ENCODE measurements at places on chromosomes 16 and 17.

GRCh38 chr17:66983414-66984021 is 19.0 kb downstream of the CACNG4 start:
- DNase-seq = no peak

DNA sequence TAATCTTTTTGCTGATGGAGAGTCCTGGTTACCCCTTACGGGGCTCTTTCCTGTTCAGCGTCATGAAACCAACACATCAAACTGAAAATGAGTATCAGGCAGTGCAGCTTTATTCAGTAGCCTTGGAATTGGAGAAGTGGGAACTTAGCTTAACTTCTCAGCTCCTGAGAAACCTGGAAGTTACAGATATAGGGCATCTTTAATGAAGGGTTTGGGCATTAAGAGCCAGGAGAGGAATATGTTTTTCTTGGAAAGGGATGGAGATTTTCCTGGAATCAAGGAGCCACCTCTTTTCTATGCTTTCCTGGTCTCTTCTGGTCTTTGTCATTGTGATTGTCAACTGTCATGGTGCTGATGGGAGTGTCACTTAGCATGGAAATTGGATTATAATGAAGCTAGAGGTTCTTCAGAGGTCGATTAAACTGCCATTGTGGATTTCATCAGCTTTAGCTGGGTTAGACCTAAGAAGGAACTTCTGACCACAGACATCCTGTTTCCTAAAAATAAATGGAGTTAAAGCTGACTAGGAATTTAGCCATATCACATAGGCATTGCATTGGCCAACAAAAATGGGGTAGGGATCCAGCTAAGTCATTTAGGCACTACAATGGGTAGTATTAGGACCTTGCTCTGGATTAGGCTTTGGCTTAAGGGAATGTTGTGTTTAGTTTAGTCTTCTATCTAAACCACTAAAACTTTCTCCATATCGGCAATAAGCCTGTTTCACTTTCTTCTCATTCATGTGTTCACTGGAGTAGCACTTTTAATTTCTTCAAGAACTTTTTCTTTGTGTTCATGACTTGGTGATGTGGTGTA is 186.4 kb downstream of the BCAS3 start:
- no peak for DNase-seq

GRCh38 chr16:83470416-83470815 is 337.4 kb upstream of the HSBP1 start:
- DNase-seq = no peak

DNA sequence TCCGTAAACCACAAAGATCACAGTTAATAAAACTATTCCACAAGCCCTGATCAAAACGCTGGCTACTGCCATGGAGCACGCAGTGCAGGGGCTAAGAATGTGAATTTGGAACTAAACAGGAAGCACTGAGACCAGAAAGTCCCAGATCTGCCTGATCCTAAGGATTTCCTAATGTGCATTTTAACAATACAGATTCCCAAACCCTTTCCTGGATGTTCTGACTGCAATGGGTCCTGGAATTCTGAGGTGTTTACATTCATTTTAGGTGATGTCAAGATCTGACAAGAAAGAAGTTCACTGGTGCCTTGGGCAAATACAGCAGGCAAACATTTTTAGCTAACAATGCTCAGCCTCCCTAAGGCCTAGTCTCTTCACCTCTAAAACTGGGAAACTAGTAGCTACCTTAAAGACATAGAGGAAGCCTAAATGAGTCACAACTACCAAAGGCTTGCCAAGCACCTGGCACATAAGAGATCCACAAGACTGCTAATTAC is 10.3 kb downstream of the NSMCE1 start:
- no peak for DNase-seq

GRCh38 chr17:2093349-2093748 is 38.4 kb downstream of the HIC1 start:
- DNase-seq = no peak

- no peak for DNase-seq
Observed at GRCh38 chr16:54688339-54688738, 242.3 kb upstream of the IRX5 start.

GRCh38 chr17:50866950-50867362 is 802 bp upstream of the TOB1 start:
- DNase-seq = peak; percentile 60

- DNase-seq = no peak
Observed at GRCh38 chr17:81884968-81885367, 6.4 kb downstream of the ALYREF start.

DNA sequence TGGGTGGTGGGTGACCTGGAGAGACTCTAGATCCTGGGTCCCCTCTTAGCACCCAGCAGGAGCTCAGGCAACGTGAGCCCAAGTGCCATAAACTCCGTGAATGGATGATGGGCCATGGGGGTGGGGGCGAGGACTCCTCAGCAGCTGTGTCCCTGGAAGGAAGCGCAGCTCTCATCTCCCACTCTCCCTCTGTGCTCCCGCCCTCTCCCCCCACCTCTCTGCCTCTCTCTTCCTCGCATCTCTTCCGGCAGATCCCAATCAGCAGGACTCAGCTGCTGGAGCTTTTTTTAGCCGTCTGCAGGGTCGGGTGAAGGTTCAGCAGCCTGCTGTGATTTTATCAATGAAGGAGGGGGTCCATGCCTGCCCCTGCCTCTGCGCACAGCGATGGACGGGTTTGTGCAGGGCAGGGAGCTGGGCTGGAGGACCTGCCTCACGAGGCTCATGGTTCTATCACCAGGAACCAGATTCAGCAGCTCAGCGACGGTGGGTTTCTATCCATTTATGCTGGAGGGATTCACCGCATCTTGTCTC is 8.3 kb downstream of the CCR7 start:
- no peak for DNase-seq

GRCh38 chr17:4594931-4595684 is 10.8 kb downstream of the SMTNL2 start:
- DNase-seq = peak; percentile 26

GRCh38 chr17:16304830-16305229 is 48.4 kb downstream of the CENPV start:
- DNase-seq = no peak

DNA sequence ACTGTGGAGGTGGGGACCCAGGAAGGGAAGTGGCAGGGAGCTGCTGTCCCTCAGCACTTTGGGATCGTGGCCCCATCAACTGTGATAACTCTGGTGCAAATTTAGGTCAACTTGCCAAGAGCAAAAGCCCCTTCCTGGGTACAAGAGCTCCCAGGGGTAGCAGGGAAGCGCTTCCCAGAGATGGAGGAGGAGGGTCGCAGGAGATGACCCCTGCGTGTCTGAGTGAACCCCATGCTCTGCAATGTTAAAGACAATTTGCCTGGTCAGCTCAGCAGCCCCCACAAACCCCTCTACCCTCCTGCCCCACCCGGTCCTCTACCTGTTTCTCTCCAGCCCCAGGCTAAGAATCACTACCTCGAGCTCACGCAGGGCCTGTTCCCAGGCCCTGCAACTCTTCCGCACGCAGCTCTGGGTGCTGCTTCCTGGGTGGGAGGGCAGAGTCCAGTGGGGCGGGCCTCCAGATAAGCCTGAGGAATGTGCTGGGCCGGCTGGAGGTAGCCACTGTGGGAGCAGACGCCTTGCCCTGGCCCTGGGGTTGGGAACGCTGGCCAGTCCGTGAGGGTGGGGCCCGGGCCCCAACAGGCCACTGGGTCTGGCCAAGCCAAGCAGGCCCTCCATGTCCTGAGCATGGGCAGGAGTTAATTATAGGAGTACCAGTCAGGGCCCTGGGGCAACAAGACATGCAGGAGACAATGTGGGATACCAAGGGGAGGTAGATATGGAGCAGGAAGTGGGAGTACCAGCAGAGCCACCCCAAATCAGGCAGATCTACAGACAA is 6.1 kb downstream of the DOK4 start:
- DNase-seq = no peak

DNA sequence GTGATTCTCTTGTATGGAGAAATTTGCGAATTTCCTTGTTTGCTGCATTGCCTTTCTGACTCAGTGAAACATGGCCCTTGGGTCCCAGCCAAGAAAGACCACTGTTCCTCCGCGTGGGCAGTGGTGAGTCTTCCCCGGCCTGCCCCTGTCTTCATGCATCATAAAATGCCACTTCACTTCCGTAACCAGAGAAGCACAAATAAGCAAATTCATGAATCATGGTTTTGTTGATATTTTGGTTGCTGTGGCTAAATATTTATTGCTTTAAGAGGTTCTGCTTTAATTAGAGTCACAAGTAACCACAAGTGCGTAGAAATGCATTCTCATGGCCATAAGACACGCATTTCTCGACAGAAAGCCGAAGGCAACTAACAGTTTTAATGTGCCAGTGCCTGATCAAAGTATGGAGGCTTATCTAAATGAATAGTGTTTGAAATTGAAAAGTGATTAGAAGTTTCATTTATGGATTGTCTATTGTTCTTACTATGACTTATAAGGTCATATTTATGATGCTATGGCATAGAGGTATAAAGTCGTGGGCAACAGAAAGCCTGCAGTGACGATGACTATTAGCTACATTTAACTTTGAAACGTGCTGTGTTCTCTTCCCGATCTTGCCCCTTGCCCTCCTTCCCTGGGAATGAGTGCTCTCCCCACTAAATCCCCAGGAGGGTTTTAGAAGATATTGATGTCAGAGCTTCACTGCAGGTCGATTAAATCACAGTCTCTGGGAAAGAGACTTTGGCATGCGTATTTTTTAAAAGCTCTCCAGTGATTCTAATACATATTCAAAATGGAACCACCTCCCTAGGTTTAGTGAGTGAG is 76.0 kb downstream of the WIPI1 start:
- no peak for DNase-seq

DNA sequence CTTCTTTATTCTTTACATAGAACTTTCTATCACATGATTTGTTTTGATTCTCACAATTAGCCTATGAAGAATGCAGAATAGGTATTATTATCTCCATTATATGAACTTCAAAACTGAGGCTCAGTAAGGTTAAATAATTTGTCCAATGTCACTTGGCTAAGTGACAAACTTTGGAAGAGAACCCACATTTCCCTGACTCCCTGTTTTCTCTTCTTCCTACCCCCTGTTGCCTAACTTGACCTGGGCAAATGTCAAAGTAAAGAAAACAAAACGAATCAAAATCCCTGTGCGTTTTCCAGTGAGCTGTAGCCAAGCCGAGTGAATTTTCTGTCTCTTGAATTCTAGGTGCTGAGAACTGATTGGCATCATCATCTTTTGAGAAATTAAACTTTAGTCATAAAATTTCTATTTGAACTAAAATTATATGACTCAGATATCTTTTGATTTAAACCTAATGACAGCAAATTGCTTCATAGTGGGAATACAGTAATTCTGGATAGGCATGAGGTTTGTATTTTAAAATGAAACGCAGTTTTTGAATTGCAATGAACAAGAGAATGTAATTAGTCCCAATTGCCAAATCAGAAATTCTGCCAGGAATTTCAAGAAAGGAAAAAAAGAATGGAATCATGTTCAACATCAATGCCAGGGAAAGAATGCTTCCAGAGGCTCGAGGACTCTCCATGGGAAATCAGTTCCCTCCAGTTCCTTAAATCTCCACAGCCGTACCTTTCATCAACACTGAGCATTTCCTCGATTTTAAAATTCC is 4.6 kb upstream of the NACA2 start:
- no peak for DNase-seq

DNA sequence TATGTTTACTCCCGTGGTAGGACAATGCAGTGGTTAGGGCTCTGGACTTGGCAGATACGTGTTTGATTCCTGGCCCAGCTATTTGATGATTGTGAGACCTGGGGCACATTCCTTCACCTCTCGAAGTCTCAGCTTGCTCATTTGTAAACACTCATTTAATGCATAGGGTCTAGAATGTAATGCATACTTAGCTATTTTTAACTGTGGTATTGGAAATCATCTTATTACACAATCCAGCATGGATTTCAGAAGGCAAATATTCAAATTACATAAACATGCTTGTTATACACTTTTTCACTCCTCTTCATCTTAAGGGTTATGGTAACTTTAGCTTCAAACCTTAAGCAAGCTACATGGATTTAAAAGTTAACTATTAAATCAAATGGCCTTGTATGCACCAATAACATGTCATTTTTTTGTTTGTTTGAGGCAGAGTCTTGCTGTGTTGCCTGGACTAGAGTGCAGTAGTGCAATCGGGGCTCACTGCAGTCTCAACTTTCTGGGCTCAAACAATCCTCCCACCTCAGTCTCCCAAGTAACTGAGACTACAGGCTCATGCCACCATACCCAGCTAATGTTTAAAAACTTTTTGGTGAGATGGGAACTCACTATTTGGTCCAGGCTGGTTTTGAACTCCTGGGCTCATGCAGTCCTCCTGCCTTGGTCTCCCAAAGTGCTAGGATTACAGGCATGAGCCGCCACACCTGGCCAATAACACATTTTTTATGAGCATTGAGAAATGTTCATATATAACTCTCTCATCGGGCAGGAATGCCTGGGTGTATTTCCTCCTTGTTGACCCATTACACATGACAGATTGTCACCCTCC is 52.5 kb downstream of the VAT1L start:
- DNase-seq = no peak

- no peak for DNase-seq
Observed at GRCh38 chr16:12067714-12068401, 91.3 kb downstream of the SNX29 start.

DNA sequence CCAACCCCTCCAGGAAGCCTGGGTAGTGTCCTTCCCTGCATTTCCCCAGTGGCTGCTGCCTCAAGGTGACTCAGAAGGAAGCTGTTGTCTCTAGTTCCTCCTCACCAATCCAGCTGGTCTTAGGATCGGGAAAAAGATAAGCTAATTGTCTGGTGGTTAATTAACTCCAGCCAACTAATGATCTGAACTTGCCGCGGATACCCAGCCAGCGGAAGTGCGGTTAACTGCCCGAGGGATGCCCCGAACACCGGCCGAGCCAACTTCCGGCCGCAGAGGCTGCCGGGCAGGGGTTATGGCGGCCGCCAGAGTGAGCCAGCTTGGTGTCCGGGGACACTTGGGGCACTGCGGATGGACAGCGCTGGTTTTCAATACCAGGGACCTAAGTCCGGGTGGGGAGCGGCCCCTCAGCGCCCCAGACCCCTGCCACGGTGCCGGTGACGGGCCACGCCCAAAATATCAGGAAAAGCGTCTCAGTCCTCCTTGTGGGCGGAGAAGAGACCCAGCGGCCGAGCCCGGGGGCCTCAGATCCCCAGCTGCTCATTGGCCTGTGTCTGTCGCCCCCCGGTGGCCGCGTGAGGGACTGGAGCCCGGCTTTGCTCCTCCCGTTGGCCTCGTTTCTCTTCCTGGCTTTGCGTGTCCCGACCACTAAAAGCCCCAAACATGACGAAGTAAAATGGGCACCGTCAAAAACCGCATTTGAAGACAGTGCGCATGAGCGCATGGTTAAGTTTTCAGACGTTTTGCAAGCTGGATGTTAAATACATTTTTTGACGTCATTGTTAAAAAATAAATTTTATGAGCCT is 10.2 kb upstream of the PRSS22 start:
- peak; percentile 94 for DNase-seq

DNA sequence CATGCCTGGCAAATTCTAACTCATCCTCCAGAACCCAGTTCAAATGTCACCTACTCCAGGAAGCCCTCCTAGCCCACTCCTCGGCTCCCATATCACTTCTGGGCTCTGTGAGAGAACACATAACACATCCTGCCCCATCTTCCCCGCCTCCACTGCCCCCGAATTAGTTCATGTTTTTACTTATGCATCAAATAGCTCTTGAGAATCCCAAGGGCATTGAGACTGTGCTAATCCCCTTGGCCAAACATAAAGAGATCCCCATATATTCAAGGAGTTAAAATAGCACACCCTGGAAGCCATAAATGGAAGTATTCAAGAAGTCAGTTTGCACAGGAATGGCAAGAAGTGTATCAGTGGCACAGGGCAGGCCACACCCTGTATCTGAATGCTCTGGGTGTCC is 2.0 kb upstream of the CREBBP start:
- DNase-seq = no peak

GRCh38 chr16:47477679-47478078 is 16.5 kb downstream of the PHKB start:
- no peak for DNase-seq

- no peak for DNase-seq
Observed at GRCh38 chr17:3002538-3003295, 60.7 kb downstream of the OR1D5 start.

GRCh38 chr16:22330326-22330725 is 33.1 kb downstream of the POLR3E start:
- DNase-seq = no peak
